Adrenal gland (tissue), 19 donors: ENCODE measurements at places on chromosomes 1 and 21. TPM values are rescaled to one million over a fixed set of nuclear protein-coding genes. Genes with fewer than 3 reads are reported as not detected.

GPR161 gene
- total RNA-seq, result 3.1 TPM

SIM2 gene
- 0.32 TPM for total RNA-seq

- no peaks in the 10 kb centered on the region for H3K27me3 ChIP-seq
- no peaks in the 10 kb centered on the region for H3K36me3 ChIP-seq
- no peaks in the 10 kb centered on the region for H3K4me1 ChIP-seq
- no peak overlapping the region for H3K27ac ChIP-seq
Observed at GRCh38 chr1:24084050-24084449, 27.9 kb downstream of the MYOM3 start.

HAO2 gene
- 1.7 TPM for total RNA-seq

DNA sequence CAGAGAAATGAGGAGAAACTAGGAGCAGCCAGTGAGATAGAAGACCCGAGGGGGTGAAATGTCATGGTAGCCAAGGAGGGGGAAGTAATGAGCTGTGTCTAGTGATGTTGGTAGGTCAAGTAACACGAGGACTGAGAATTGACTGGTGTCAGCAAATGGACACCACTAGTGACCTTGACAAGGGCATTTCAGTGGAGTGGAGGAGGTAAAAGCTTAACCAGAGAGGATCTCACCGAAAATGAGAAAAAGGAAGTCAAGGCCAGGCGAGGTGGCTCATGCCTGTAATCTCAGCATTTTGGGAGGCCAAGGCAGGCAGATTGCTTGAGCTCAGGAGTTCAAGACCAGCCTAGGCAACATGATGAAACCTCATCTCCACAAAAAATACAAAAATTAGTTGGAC, 3.0 kb upstream of the ZYG11B start:
- no peak overlapping the region for H3K27ac ChIP-seq
- H3K4me1 ChIP-seq, result no peaks in the 10 kb centered on the region
- H3K4me3 ChIP-seq, result no peak overlapping the region
- no peak for DNase-seq
- H3K27me3 ChIP-seq, result no peaks in the 10 kb centered on the region
- H3K36me3 ChIP-seq, result no peaks in the 10 kb centered on the region

MIXL1 gene
- total RNA-seq, result not detected

- no peak overlapping the region for H3K27ac ChIP-seq
- H3K27me3 ChIP-seq, result no peaks in the 10 kb centered on the region
- H3K4me1 ChIP-seq, result peaks cover 4% of the 10 kb centered on the region
- no peak overlapping the region for H3K4me3 ChIP-seq
- no peak for DNase-seq
Observed at GRCh38 chr1:210344706-210345105, 16.0 kb downstream of the HHAT start.

IVL gene
- not detected for total RNA-seq

OR14K1 gene
- total RNA-seq, result not detected

GRCh38 chr1:191495040-191495439, 663.2 kb upstream of the RGS18 start:
- no peak overlapping the region for H3K4me3 ChIP-seq
- DNase-seq, result no peak
- H3K4me1 ChIP-seq, result no peaks in the 10 kb centered on the region
- H3K27me3 ChIP-seq, result no peaks in the 10 kb centered on the region

DNA sequence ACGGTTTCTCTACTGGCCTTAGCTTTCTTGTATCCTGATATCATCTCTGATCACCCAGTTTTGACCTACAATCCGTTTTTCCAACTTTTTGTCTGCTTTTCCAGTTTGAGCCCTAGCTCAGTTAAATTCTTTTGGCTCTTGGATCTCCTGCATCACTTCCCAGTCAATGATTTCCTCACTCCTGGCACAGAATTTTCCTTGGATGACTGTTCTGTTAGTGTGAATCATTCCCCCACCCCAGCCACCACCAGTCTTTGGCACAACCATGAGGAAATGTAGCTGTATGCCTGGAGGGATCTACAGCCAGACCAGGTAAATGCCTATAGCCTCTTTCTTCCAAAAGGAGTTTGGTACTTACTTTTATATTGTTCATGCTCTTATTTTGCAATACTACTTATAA, 187.2 kb upstream of the PTGFR start:
- peak; percentile 48 for DNase-seq
- no peaks in the 10 kb centered on the region for H3K4me1 ChIP-seq
- H3K4me3 ChIP-seq, result no peak overlapping the region
- no peaks in the 10 kb centered on the region for H3K36me3 ChIP-seq
- H3K27me3 ChIP-seq, result no peaks in the 10 kb centered on the region

DNA sequence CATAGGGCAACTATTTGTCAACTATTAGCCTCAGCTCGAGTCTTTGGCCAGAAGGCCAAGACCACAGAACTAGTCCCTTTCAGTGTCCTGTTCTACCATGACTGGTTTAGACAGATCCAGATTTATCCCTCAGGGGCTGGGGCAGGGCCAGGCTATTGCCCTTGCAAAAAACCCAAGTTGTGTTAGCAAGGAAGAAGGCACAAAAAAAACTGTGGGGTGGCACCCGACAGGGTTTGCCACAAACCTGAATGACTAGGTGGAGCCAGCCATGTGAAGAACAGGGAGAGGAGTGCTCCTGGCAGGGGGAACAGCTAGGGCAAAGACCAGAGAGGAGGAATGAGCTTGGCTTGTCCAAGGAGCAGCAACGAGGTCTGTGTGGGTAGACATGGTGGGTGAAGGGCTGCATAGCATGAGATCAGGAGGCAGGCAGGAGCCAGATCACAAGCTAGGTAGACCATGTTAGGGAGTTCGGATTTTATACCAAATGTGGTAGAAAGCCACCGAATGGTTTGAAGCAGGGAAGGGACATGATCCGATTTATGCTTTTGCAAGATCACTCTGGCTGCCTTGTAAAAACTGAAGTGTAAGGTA, 4.3 kb downstream of the DCST1 start:
- no peak for DNase-seq
- no peak overlapping the region for H3K27ac ChIP-seq
- no peak overlapping the region for H3K4me3 ChIP-seq
- no peaks in the 10 kb centered on the region for H3K36me3 ChIP-seq
- H3K4me1 ChIP-seq, result no peaks in the 10 kb centered on the region
- H3K27me3 ChIP-seq, result no peaks in the 10 kb centered on the region

DNA sequence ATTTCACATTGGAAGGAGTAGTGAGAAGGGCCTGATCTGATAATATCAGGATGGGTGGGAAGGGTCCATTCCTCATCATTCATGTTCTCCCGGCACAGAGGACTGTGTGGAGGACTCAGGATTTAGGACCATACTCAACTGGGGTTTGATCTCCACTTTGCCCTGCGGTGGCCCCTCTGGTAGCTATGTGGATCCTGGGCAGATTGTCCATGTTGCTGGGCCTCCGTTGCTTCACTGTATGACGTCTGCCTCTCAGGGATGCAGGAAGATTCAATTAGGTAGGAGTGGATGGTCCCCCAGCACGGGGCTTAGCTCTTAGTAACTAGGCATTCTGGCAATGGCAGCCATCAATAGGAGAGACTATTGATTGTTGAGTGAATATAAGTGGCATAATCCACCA, 2.3 kb downstream of the ETS2 start:
- H3K4me1 ChIP-seq, result peaks cover 35% of the 10 kb centered on the region
- no peak for DNase-seq
- no peak overlapping the region for H3K4me3 ChIP-seq
- no peaks in the 10 kb centered on the region for H3K27me3 ChIP-seq

- DNase-seq, result no peak
- no peak overlapping the region for H3K27ac ChIP-seq
- no peaks in the 10 kb centered on the region for H3K36me3 ChIP-seq
- H3K4me3 ChIP-seq, result no peak overlapping the region
- H3K4me1 ChIP-seq, result no peaks in the 10 kb centered on the region
- H3K27me3 ChIP-seq, result no peaks in the 10 kb centered on the region
Observed at GRCh38 chr1:57741521-57741920, 317.7 kb upstream of the DAB1 start.

WDR64 gene
- total RNA-seq, result not detected

AK5 gene
- total RNA-seq, result not detected

DNA sequence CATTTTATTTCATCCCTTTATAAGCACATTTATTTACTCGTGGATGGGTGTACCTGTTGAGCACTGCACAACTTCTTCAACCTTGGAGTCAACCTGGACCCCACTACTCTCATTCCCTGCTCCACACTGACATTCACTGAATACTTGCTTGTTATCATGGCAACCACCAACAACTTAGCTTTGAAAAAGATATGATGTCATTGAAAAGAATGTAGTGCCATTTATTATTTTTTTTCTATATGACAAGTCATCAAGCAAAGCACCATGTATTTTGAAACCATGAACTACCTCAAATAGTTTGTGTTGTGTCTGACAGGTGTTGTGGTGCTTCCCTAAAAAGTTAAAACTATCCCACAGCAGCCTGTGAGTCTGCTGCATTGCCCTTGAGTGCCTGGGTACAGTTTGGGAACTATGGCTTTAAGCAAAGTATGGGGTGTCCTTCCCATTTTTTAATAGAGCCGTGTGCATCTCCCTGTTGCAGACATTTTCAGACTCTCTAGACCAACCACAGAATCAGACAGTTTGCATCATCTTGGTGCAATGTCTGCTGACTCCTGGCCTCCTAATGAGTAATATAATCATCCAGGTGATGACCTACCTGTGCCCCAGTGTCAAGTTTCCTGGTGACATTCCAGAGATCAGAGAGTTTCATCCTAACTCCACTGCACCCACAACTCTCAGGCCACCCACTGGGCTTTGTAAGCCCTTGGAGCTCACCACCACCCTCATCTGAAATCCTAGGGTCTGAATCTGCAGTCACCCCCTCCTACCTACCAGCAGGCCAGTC, 339.7 kb upstream of the PROX1 start:
- H3K36me3 ChIP-seq, result no peaks in the 10 kb centered on the region
- H3K27me3 ChIP-seq, result no peaks in the 10 kb centered on the region
- no peak overlapping the region for H3K27ac ChIP-seq
- no peak overlapping the region for H3K4me3 ChIP-seq
- no peaks in the 10 kb centered on the region for H3K4me1 ChIP-seq

CLCA1 gene
- total RNA-seq, result not detected

LCE2A gene
- not detected for total RNA-seq

RUNX1 gene
- total RNA-seq, result 14.0 TPM

IFNLR1 gene
- 2.0 TPM for total RNA-seq

HOOK1 gene
- 8.8 TPM for total RNA-seq

GRCh38 chr1:221718381-221719277, 23.3 kb downstream of the DUSP10 start:
- no peaks in the 10 kb centered on the region for H3K27me3 ChIP-seq
- DNase-seq, result no peak
- H3K4me1 ChIP-seq, result peaks cover 8% of the 10 kb centered on the region
- no peaks in the 10 kb centered on the region for H3K36me3 ChIP-seq
- peak overlapping the region; percentile 36 for H3K27ac ChIP-seq

- H3K36me3 ChIP-seq, result no peaks in the 10 kb centered on the region
- no peaks in the 10 kb centered on the region for H3K4me1 ChIP-seq
- H3K27me3 ChIP-seq, result no peaks in the 10 kb centered on the region
- no peak for DNase-seq
- no peak overlapping the region for H3K27ac ChIP-seq
- H3K4me3 ChIP-seq, result no peak overlapping the region
Observed at GRCh38 chr1:222546091-222546490, 1.8 kb downstream of the HHIPL2 start.

DNA sequence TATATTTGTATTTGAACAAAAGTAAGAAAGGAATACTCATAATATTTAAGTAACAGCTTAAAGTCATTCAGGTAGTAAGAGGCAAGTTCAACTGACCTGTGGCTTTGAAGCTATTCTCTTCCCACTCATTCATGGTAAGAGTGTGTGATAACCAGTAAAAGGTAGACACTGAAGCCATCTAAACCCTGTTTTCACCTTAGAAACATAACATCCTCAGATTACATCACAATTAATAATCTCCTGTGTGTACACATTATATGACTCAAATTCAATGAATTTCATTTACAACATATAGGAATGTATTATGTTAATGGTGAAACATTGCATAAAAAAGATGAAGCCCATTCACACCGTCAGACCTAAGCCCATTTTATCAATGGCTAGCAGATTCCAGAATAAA, 364.8 kb upstream of the SNX7 start:
- H3K27ac ChIP-seq, result no peak overlapping the region
- H3K4me1 ChIP-seq, result no peaks in the 10 kb centered on the region
- DNase-seq, result no peak
- no peaks in the 10 kb centered on the region for H3K36me3 ChIP-seq
- no peaks in the 10 kb centered on the region for H3K27me3 ChIP-seq
- no peak overlapping the region for H3K4me3 ChIP-seq

DNAJC6 gene
- 8.7 TPM for total RNA-seq

GRCh38 chr1:64220241-64220640, 16.8 kb downstream of the UBE2U start:
- H3K36me3 ChIP-seq, result no peaks in the 10 kb centered on the region
- no peak for DNase-seq
- no peak overlapping the region for H3K4me3 ChIP-seq
- no peaks in the 10 kb centered on the region for H3K27me3 ChIP-seq

- no peak overlapping the region for H3K27ac ChIP-seq
- no peak overlapping the region for H3K4me3 ChIP-seq
- peaks cover 6% of the 10 kb centered on the region for H3K4me1 ChIP-seq
- no peaks in the 10 kb centered on the region for H3K36me3 ChIP-seq
- no peaks in the 10 kb centered on the region for H3K27me3 ChIP-seq
- no peak for DNase-seq
Observed at GRCh38 chr1:172340520-172340919, 80.0 kb upstream of the C1orf105 start.

GRCh38 chr1:48205522-48205921, 17.0 kb upstream of the SLC5A9 start:
- no peak overlapping the region for H3K27ac ChIP-seq
- no peak overlapping the region for H3K4me3 ChIP-seq
- H3K27me3 ChIP-seq, result no peaks in the 10 kb centered on the region
- H3K36me3 ChIP-seq, result no peaks in the 10 kb centered on the region
- DNase-seq, result no peak
- H3K4me1 ChIP-seq, result no peaks in the 10 kb centered on the region

LRRC38 gene
- total RNA-seq, result 9.5 TPM

GRCh38 chr1:21262293-21263051, 27.8 kb downstream of the ECE1 start:
- peak overlapping the region; percentile 16 for H3K4me3 ChIP-seq
- peak; percentile 96 for DNase-seq
- H3K27ac ChIP-seq, result peak overlapping the region; percentile 94
- H3K36me3 ChIP-seq, result no peaks in the 10 kb centered on the region
- H3K4me1 ChIP-seq, result peaks cover 69% of the 10 kb centered on the region

DNA sequence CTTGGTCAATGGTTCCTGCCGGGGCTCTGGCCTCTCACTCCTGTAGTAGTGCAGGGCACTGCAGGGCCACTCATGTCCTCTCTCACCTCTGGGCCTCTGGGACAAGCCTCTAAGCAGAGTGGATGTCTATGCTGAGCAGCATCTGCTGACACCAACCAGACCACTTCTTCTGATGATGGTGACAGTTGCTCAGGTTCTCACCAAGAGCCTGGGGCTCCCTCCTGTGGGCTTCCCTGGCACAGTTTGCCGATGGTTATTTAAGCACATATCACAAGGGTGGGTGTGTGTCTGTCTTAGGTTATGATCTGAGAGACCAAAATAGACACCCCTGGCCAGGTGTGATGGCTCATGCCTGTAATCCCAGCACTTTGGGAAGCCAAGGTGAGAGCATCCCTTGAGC, 17.4 kb upstream of the GPR137B start:
- H3K27me3 ChIP-seq, result no peaks in the 10 kb centered on the region
- no peaks in the 10 kb centered on the region for H3K36me3 ChIP-seq
- no peak overlapping the region for H3K4me3 ChIP-seq
- no peak for DNase-seq
- H3K27ac ChIP-seq, result no peak overlapping the region

GRCh38 chr1:98692482-98692881, 31.0 kb downstream of the SNX7 start:
- no peak overlapping the region for H3K27ac ChIP-seq
- no peaks in the 10 kb centered on the region for H3K36me3 ChIP-seq
- H3K27me3 ChIP-seq, result no peaks in the 10 kb centered on the region
